Stimulated activated CD4-positive, alpha-beta T cell treated with anti-CD3 and anti-CD28 coated beads, Interleukin-4, amount 100 ng/mL, for 48 hours (primary cell): ENCODE measurements at places on chromosomes 1 and 21.

DNA sequence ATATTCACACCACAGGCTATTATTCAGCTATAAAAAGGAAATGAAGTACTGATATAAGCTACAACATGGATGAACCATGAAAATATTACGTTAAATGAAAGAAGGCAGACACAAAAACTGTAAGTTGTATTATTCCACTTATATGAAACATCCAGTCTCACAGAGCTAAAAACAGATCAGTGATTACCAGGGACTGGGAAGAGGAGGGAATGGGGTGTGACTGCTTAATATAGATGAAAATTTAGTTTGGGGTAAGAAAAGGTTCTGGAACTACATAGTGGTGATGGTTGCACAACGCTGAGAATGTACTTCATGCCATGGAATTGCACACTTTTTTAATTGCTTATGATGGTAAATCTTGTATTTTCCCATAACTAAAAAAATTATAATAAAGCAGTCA, 19.5 kb downstream of the GPBP1L1 start:
- DNase-seq: no peak

- DNase-seq: no peak
Observed at GRCh38 chr1:18830596-18830995, 28.9 kb downstream of the TAS1R2 start.

DNA sequence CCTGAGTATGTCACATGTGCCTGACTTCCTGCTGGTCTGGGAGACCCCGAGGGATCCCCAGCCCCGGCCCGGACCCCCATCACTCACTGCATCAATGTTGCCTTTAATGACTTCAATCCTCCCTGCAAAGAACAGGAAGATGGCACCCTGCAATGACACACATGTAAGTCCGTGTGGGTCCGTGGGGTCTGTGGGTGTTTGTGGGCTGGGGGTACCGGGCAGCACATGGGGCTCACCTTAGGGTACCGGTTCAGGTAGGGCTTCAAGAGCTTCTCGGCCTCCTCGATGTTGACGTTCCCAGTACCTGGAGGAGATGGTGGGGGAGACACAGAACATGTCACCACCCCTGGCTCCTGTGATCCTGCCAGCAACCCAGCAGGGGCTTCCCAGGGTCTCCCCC, 28.1 kb downstream of the TTC39A start:
- DNase-seq: no peak

- DNase-seq: no peak
Observed at GRCh38 chr1:26094076-26094669, 17.5 kb upstream of the PDIK1L start.

DNA sequence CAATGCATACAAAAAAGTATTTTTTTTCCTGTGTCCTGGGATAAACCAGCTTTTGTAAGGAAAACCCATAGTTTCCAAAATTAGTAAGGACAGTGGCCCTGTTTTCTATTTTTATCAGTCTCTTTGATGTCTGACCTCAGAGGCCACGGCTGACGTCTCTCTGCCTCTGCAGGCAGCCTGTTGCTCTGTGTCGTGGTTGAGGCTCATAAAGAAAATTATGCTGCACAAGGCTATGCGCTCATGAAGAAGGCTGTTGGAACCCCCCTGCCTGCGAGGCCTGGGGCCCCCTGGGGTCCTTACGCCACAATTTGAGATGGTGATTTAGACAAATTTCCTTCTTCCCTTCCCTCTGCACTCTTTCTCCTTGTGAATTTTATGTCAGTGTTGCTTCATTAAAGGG, 48.9 kb downstream of the AGPAT3 start:
- no peak for DNase-seq

GRCh38 chr1:209704584-209704983, at the start of gene HSD11B1:
HSD11B1 (plus strand) TSS chr1:209704846; CDS start chr1:209704943, 97 bp downstream.
- no peak for DNase-seq

DNA sequence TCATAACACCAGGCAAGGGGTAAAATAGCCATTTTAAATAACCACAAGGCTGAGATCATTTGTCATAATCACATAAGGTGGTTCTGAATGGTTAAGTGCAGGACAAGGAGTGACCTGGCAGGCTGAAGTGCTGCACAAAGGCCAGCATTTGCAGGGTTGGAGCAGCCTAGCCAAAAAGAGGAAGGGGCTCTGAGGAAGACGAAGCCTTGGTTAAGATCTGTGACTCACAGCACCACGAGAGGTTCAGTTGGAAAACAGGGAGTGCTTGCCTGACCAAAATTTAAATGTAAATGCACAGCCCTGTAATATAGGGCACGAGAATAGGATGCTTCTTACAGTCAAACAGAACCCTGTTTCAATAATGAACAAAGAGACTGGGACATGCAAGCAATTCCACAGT, 12.1 kb downstream of the ATP5PF start:
- no peak for DNase-seq

DNA sequence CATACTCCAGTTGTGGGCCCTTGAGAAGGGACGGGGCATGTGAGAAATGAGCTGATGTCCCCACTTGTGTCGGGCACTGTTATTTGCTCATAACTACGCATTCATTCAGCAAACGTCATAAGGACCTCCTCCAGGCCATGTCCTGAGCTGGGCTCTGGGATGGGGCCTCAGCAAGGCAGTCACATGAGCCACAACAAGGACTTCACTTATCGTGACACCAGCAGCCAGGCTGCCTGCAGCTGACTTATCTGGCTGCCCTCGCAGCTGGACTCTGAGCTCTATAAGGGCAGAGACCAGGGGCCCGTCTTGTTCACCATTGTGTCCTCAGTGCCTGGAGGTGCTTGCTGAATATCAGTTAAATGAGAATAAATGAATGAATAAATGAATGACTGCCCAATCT, 37.5 kb upstream of the GRIK3 start:
- no peak for DNase-seq

DNA sequence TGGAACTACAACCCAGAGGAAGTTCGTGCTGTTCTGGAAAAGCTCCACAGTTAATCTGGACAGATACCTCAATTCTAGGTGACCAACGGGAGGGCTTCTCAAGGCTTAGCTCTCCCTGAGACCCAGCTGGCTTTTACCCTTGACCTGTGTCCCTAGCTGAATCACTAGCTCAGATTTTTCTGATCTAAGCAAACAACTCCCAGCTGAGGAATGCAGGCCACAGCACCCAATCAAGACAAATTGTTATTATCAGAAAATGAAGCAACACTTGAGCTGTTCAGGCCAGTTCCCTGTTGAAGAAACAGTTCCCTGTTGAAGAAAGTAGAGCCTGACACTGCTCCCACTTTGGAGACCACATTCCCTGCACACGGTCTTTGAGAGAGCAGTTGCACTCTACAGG, 16.0 kb downstream of the DIO1 start:
- DNase-seq: no peak

DNA sequence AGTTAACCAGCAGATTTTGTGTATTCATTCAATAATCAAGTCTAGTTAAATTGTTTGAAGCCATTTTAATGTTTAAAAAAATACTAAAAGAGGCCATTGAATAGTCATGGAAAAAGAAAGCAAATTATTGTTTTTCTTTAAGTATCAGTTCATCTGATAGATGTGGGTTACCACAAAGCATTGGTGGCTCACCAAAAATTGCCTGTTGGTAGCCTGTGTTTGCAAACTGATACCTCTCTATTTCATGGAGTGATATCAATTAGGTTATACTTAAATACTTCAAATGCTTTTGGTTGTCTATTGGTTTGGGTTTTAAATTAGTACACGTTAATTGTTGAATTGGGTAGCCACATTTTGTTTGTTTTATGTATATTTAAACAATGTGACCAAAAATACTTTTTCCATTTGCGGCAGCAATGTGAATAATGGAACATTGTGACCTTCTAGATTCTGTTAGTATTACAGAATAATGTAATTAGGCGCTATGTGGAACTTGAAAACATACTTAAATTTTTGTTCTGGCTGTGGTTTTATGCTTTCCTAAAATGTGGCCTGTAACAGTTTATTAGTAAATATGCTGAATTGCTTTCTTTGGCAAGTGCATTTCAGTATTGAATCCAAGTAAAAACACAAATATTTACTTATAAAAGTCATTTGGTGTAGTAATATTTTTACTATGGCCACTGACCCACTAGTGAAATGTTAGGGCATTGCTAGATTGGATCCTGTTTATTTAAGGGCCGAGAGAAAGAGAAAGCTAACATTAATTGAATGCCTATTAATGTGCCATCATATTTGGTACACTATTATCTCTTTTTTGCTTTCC, 37.1 kb upstream of the NBL1 start:
- DNase-seq: peak; percentile 20

GRCh38 chr1:119316870-119317416, 51.6 kb upstream of the HAO2 start:
- DNase-seq: no peak

DNA sequence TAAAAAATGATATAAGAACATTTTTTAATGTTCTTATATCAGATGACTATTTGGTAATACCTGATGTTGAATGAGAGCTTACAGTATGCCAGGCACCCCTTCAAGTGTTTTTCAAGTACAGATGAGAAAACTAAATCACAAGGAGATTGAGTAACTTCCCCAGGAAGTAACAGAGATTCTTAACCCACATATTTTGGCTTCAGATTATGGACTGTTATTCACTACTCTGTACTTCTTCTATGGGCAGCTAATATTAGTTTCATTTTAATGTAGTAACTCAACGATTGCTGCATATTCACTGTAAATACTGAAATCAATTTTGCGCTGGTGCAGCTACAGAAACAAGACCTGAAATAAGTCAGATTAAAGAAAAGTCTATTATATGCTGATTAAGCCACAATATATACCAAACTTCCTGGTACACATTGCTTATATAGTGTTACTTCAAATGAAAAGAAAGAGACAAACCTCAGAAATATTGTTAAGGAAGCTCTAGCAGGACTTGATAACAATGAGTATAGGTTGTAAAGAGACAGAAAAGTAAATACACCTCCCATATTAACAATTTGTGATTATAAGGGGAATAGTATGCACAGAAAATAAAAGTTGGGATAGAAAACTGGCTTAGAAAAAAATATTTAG, 19.7 kb downstream of the DPYD start:
- DNase-seq: no peak

DNA sequence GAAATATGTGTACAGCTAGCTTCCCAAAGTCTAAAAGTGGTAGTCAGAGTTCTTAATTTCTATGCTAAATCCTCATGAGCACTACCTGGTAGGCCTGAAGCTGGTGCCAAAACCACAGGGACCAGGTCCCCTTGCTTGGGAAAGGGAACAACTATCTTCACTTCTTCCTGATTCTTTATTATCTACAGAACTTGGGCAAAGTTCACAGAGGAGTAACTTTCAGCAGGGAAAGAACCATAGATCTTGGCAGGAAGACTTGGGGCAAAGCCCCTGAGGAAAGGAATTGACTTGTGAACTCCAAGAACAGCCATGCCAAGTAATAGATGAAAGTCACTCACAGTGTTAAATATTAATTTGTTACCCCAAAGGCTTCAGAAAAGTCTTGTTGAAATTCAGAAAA, 193.0 kb downstream of the ZC3H11B start:
- DNase-seq: no peak

DNA sequence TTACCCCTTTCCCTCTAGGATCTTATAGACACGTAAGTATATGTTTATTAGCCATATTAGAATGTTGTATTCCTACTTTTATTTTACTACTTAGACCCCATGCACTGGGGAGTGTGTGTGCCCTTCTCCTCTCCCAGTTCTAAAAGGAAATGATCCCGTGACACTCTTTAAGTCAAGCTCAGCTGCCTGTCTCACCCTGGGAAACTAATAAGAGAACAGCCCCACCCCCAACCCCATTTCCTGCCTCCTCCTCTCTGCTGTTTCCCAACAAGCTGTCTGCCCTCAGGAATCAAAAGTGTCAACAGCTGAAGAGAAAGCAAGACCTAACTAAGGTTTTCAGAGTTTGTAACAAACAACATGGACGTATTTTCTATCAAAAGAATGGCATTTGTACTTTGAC, 92.6 kb upstream of the VAV3 start:
- no peak for DNase-seq

GRCh38 chr1:4108331-4108730, 208.3 kb upstream of the C1orf174 start:
- DNase-seq: no peak

GRCh38 chr1:167128261-167129227, 34.7 kb downstream of the STYXL2 start:
- no peak for DNase-seq

- no peak for DNase-seq
Observed at GRCh38 chr1:172252321-172252720, 168.2 kb upstream of the C1orf105 start.

- no peak for DNase-seq
Observed at GRCh38 chr1:155706139-155706538, 17.2 kb downstream of the DAP3 start.
